ENCODE measurements at places on chromosomes 4 and X.

DNA sequence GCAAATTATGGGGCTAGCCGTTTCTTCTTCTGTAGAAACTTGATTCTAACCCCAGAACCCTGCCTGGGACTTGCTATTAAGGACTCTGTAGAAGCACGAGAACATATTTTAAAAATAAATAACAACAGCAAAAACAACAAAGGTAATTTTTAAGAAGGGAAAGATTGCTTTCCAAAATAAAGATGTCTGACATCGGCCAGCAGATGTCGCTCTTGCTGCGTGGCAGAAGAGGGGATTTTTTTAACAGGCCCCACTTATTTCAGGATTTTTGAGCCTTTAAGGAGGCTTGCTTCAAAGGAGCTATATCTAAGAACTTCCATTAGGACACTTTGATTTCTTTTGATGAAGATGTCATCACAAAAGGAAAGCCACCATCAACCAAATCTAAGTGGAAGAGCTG is 62.8 kb upstream of the EGFL6 start:
- DNase-seq, result peak; percentile 57

DNA sequence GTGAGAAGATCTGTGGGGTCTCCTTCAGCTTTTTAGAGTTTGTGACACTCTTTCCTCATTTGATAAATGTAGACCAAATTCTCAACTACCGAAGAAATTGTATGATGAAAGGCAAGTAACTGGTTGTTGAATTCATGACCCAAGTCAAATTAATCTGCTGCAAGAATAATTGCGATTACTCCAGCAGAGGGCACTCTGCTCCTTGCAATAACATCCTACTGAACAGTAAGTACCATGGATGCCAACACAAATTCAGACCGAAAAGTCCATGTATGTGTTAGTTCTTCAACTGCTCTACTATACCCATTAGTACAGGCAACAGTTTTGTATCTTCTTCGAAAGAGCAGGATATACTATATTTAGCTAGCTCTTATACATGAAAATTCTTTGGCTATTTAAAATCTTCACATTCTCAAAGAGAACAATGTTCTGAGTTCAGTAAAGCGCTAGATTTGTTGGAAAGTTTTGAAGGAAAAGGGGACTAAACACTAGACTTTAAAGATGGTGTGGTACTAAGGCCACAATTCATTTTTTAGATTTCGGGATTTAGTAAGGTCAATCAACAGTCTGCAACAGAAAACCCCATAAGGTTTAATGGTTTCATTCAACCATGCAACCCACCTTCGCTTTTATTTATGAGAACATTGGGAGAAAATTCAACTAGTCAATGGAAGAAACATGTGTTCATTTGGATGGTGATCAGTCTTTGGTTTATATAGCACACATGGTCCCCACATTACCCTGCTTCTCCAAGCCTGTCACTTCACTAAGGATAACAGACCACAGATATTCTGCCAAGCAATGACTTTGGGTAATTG is 105.4 kb upstream of the TBC1D9 start:
- DNase-seq, result peak; percentile 49

DNA sequence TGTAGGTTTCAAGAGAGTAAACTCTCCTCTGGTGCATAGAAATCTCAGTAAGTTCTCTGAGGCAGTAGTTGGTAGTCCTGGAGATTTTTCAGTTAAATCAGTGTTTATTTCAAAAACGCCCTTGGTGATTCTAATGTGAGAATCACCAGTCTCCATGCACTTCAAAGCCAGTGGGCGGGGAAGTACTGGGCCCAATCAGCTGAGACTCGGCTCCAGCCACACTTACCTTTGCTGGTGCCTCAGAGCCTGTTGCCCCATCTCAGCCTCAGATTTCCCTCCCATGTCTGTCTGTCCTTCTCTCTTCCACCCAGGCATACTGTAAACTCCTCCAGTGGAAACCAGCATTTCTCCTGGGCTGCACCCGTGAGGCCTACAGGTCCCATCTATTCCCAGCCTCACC is 7.4 kb upstream of the MGST2 start:
- peak; percentile 50 for DNase-seq

GRCh38 chr4:132275583-132276121 is 873.4 kb upstream of the PCDH10 start:
- DNase-seq, result no peak

GRCh38 chr4:151485541-151486131 is 76.7 kb downstream of the FHIP1A start:
- no peak for DNase-seq

GRCh38 chr4:104235967-104236366 is 258.7 kb downstream of the CXXC4 start:
- DNase-seq, result no peak

GRCh38 chr4:154985673-154986072 is 204.6 kb downstream of the RBM46 start:
- no peak for DNase-seq

DNA sequence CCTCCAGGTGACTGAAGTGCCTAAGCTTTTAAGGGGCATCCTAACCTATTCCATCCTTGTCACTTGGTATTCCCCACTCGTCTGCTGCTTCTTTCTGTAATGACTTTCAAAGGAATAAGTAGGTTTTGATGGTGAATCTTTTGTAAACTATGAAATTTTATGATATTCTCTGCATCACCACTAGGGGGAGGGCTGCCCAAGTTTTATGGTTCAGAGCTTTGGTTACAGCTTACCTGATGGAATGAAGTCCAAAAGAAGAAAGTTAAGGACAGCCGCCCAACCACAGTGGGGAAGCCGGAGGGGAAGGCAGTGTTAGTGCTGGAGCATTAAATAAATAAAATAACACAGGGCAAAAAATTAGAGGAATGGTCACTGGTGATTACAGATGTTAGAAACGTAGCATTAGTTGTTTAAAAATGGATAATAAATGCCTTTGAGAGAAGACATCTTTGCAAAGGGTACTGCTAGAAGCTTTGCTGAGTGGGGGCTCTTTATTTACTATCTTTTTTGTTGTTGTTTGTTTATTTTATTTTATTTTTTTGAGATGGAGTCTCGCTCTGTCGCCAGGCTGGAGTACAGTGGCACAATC is 204.9 kb downstream of the GBA3 start:
- DNase-seq, result peak; percentile 19

- DNase-seq, result peak; percentile 43
Observed at GRCh38 chrX:63754136-63754859, 30.7 kb downstream of the ARHGEF9 start.

DNA sequence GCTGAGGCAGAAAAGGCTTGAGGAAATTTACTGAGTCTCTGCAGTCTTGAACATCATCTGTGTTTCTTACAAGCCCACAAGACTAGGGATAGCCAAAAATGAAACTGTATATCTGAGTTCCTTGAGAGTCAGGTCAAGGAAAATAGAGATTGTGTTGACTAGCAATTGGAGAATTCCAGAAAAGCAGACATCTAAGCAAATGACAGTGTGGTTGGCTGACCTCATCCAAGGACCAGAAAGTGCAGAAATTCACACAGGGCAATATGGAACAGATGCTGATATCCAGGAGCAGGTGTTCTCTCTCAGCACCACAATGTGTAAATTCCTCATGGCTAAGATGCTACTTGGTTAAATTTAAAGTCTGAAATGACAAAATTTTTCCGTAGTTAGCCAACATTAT is 146.4 kb downstream of the VEGFC start:
- DNase-seq, result no peak

DNA sequence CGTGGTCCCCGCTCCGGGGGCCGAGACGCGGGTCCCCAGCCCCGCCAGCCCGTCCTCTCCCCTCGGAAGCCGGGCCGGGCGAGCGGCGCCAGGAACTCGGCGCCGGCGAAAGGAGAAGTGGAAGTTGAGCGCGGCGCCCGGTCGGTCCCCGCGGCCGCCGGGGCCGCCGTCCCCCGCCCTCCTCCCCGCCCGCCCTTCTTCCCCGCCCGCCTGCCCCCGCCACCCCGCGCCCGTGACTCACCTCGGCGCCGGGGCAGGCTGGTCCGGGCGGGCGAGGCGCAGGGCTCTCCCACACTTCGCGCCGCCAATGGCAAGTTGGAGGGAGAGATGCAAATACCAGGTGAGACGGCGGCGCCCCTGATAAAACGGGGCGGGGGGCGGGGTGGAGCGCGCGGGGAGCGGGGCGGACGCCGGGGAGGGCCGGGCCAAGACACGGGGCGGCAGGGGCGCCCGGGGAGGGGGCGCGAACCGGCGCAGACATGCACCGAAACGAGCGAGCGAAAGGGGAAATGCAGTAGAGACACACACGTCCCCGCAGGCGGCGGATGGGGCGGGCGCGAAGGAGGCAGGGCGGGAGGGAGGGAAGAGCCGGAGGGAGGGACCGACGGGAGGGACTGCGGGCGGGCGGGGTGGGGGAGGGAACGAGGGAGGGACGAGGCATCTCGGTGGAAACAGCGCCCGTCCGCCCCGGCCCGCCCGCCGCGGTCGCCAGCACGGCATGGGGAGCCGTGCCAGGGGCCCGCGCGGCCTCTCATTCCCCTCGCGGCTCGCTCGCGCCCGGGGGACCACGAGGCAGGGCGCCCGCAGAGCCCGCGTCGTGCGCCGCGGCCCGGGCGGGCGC is at the start of gene ELF4:
Gene ELF4, minus strand, starts transcription at position 119 of the 841 bp plus-strand sequence. CDS start 29,167 bp downstream, outside the sequence.
- peak; percentile 70 for DNase-seq

DNA sequence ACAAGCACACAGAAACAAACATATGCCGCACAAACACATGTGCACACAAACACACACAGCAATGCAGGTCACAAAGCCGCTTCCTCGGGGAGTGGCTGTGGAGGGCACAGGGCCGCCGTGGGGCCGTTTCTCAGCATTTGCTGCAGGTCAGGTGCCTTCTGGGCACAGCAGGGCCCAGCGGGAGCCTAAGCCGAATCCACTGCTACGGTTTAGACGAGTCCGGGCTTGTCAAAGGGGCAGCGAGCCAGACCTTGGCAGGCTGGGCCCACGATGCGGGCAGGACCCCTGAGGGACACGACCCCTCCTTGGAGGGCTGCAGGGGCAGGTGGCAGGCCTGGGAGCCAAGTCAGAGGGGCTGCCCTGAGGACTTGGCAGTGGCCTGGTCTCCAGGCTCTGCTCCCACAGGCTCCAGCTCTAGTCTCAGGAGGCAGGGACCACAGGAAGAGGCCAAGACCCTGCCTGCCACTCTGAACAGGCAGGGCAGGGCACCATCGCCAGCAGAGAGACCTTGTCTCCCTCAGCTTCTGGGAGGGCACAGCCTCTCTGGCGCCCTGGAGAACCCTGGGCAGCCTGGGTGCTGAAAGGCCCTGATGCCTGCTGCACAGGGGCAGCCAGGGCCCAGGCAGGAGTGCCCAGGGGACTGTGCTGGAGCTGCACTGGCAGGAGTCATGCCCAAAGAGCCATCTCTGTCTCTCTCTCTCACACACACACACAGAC is 5.5 kb upstream of the ATP2B3 start:
- DNase-seq, result no peak

GRCh38 chrX:4668802-4669536 is 955.5 kb upstream of the PRKX start:
- DNase-seq, result no peak

- no peak for DNase-seq
Observed at GRCh38 chr4:6002492-6002833, 15.8 kb downstream of the C4orf50 start.

DNA sequence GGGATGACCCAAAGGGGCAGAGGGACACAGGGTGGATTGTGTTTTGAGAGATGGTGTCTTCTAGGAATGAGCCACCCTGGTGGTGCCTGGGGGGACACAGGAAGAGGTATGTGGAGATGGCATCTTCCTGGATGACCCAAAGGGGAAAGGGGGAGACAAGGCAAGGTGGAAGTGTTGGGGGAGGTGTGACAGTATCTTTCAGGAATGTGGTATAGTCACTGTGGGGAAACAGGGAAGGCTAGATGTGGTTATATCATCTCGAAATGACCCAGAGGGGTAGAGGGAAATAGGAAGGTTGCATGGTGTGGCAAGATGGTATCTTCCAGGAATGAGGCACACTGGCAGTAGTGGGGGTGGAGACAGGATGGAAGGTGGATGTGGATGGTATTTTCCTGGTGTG is 62.9 kb downstream of the MAOA start:
- DNase-seq, result no peak

GRCh38 chr4:29853833-29854232 is 866.3 kb upstream of the PCDH7 start:
- no peak for DNase-seq

- no peak for DNase-seq
Observed at GRCh38 chr4:53098681-53099121, 236.6 kb downstream of the RASL11B start.

- DNase-seq, result no peak
Observed at GRCh38 chr4:148808416-148808815, 366.2 kb upstream of the NR3C2 start.

- DNase-seq, result no peak
Observed at GRCh38 chr4:171582961-171583581, 230.1 kb upstream of the GALNTL6 start.

DNA sequence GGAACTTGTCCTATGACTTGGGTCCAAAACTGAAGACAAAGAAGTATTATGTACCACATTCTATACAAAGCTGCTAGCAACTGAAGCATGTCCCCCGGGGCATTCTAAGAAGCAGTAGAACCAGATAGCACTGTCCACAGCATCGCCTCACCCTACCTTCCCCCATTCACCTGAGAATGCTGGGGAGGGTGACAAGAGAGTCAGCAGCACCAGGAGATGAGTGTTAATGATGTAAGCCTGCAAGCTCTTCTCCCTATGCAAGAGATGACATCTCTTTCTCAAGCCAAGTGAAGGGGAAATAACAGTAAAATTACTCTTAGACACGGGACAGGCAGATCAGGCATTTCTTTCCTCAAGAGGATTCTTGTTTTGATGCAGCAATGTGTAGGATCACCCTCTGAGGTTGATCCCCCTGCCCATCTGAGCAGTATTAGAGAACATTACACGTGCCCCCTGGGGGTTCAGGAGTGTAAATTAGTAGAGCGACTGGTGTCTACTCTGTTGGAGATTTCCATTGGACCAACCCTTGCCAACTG is 13.9 kb upstream of the TLR1 start:
- DNase-seq, result no peak

- no peak for DNase-seq
Observed at GRCh38 chr4:151641167-151641566, 119.6 kb downstream of the GATB start.

GRCh38 chrX:64205441-64205734 is at the start of gene AMER1:
AMER1 (minus strand) TSS chrX:64205708; CDS start chrX:64193286, 12,422 bp downstream.
- no peak for DNase-seq

GRCh38 chr4:1686440-1687036 is 2.4 kb upstream of the FAM53A start:
- no peak for DNase-seq

GRCh38 chrX:10769696-10770619 is 149.6 kb upstream of the MID1 start:
- no peak for DNase-seq

- DNase-seq, result peak; percentile 86
Observed at GRCh38 chr4:80202190-80202711, 4.9 kb downstream of the PRDM8 start.

DNA sequence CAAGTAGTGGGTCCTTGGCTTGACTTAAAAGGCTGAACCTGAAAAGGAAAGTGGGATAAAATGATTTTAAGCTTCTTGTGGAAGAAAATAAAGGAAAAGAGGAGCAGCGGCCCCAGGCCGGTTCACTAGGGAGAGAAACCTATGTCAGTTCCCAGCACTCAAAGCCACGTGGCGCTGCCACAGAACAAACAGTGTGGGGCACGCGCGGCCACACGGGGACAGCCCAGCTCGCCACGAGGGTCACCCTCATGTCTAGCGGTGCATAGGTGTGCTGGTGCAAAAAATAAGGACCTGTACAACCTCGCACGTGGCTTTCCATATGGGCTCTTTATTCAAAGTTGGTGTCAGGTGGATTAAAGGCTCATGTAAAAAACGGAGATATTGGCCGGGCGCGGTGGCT is 17.1 kb downstream of the MSANTD1 start:
- DNase-seq, result no peak

- no peak for DNase-seq
Observed at GRCh38 chrX:123084797-123085196, 99.3 kb upstream of the GRIA3 start.

Measured in activated CD4-positive, alpha-beta memory T cell treated with anti-CD3 and anti-CD28 coated beads for 36 hours (primary cell).